ENCODE measurements at places on chromosomes 6 and 20.
A peak's percentile ranks its signal among the peaks of the same experiment; 100 is the strongest.

GRCh38 chr6:111759331-111759835 lies 113.9 kb downstream of the FYN start:
- no peaks in the 10 kb centered on the region for H3K36me3 ChIP-seq
- peak overlapping the region; percentile 68 for H3K27ac ChIP-seq
- no peak overlapping the region for H3K4me3 ChIP-seq
- H3K27me3 ChIP-seq = no peaks in the 10 kb centered on the region

GRCh38 chr20:45111799-45112471 lies 3.0 kb downstream of the WFDC5 start:
- H3K4me1 ChIP-seq = no peaks in the 10 kb centered on the region
- H3K27ac ChIP-seq = no peak overlapping the region
- no peak overlapping the region for H3K4me3 ChIP-seq
- H3K36me3 ChIP-seq = no peaks in the 10 kb centered on the region

DNA sequence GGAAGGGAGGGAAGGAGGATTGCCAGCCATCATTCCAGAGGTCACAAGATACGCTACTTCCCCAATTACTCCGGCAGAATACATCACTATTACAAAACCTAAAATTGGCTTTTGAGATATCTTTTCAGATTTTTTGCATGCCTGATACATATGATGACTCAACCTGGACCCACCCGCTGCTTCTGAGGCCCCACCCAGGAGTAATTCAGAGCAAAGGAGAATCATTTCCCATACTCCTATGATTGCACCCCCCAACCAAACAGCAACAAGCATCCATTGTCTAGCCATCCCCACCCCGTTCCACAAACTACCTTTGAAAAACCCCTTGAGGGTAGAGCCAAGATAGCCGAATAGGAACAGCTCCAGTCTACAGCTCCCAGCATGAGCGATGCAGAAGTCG lies 163.5 kb upstream of the GJE1 start:
- DNase-seq = no peak
- H3K4me3 ChIP-seq = no peak overlapping the region
- H3K36me3 ChIP-seq = no peaks in the 10 kb centered on the region

- no peak overlapping the region for H3K4me3 ChIP-seq
- no peak overlapping the region for H3K27ac ChIP-seq
- peaks cover 16% of the 10 kb centered on the region for H3K4me1 ChIP-seq
- DNase-seq = no peak
- H3K27me3 ChIP-seq = no peaks in the 10 kb centered on the region
Observed at GRCh38 chr6:16305788-16306187, 67.4 kb downstream of the GMPR start.

GRCh38 chr6:105566503-105566902 lies 163.6 kb upstream of the PREP start:
- no peak overlapping the region for H3K27ac ChIP-seq
- no peak for DNase-seq
- H3K27me3 ChIP-seq = no peaks in the 10 kb centered on the region
- H3K36me3 ChIP-seq = no peaks in the 10 kb centered on the region
- H3K4me3 ChIP-seq = no peak overlapping the region

Measured in heart right ventricle (tissue), 16 donors.